ENCODE measurements at places on chromosomes 5 and 9.

- DNase-seq, result no peak
These were observed 16.4 kb downstream of the SLCO4C1 start for GRCh38 chr5:102279711-102280110.

DNA sequence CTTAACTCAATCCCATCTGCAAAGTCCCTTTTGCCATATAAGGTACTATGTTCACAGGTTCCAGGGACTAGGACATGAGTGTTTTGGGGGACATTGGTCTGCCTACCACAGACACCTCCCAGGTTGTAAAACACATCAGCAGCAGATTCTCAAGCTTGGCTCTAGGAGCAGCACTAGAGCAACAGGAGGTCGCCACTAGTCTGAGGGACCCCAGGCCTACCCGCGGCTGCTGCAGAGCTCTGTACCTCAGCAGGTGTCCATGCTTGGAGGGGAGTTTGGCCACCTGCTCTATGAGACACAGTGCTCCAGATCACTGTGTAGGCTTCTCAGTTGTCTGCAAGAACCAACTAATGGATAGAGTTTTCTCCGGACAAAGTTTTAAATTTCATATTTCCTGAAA is 262.2 kb upstream of the ARRDC3 start:
- no peak for DNase-seq

DNA sequence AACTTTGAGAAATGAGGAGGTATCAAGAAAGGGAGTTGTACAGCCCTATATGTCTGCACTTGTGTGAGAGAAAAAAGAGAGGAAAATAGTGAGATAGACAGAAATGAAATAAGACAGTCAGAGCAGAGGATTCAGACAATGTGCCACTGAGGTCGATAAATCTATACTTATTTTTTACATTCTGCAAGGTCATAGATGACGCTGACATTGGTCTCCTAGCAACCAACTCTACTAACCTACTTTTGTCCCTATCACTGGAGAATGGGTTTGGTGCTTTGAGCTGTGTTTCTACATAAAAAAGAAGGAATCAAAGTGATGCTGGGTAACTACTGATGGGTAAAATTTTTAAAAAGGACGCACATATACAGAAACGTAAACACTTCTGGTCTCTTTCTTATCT is 573.3 kb upstream of the RORB start:
- DNase-seq, result no peak

DNA sequence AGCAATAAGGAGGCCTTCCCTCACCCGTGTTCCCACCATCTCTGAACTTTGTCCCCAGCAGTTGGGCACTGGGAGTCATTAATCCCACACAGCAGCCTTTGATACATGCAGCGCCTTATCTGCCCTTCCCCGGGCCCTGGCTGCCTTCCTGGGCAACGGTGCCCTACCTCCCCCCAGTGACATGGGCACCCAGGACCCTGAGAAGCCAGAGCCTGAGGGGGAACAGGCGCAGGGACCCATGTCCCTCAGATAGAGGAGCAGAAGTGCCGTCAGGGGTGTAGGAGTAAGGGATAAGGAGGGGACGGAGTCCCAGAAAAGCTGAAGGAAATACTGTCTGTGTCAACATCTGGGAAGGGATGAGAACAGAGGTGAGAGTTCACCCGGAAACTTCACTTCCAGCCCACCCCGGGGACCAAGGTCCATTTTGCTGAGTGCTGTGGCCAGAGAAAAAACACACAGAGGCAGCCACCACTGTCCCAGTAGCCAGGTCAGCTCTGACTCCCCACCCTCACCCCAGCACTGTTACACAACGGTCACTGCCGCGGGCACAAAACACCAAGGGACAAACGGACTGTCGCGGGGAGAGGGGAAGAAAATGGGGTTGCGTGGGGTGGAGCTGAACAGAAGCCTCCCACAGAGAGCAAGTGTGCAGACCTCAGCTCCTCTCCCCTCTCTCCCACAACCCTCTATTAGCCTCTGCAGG is 3.8 kb downstream of the PCDH1 start:
- no peak for DNase-seq

- no peak for DNase-seq
These were observed 64.2 kb downstream of the FGF18 start for GRCh38 chr5:171483551-171484135.

GRCh38 chr9:110076894-110077725 is 130.8 kb downstream of the C9orf152 start:
- no peak for DNase-seq

DNA sequence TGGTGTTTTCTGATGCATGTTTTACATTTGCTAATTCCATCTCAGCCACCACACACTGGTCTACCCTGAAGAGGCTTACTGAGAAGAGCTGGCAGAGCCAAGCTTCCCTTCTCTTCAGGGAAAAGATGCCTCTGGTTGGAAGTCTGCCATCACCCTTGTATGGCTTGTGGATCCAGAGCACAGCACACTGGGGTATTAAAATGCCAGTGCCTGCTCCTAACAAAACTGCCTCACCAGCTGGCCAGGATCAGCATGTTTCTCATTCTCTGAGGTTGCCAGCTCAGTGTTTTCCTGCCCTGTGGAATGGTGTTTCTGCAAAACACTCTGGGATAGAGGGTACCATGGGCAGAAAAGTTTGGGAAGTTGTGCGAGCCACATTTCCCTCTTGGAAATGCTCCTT is 31.6 kb upstream of the ZNF618 start:
- DNase-seq, result no peak

GRCh38 chr5:120400356-120400755 is 63.7 kb upstream of the PRR16 start:
- no peak for DNase-seq

GRCh38 chr9:93676310-93677047 is 100.1 kb downstream of the PHF2 start:
- DNase-seq, result no peak

- no peak for DNase-seq
These were observed 108.5 kb downstream of the MVB12B start for GRCh38 chr9:126435105-126435504.

GRCh38 chr9:105039175-105039799 is 111.3 kb upstream of the ABCA1 start:
- no peak for DNase-seq

DNA sequence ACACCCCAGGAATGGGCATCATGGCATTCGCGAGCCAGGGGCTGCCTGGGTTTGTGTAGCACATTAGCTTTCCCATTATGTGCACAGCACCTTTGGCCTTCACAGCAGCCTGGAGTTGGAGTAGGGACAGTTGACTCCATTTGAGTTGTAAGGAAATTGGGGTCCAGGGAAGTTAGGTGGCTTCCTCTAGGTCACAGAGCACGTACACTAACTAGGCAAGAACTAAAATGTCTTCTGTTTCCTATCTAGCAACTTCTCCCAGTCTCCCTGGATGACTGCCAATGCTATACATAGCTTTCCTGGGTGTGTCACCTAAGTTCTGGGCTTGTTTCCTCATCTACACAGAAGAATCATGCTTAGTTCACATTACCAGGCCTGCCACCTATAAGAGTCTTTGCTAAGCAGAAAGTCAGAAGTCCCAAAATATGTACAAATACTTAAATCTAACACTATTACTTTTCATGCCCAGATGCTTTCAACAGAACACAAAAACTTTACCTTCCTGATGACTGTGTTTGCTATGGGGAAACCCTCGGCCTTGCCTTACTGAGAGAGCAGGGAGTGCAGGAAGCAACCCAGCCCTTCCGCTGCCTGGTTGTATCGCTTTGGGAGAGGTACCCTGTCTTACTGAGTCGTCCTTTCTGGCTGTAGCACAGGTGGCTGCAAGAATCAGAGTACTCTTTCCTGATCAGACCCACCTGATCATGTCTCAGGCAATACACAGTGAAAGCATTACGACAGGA is 12.0 kb downstream of the MACROH2A1 start:
- no peak for DNase-seq

DNA sequence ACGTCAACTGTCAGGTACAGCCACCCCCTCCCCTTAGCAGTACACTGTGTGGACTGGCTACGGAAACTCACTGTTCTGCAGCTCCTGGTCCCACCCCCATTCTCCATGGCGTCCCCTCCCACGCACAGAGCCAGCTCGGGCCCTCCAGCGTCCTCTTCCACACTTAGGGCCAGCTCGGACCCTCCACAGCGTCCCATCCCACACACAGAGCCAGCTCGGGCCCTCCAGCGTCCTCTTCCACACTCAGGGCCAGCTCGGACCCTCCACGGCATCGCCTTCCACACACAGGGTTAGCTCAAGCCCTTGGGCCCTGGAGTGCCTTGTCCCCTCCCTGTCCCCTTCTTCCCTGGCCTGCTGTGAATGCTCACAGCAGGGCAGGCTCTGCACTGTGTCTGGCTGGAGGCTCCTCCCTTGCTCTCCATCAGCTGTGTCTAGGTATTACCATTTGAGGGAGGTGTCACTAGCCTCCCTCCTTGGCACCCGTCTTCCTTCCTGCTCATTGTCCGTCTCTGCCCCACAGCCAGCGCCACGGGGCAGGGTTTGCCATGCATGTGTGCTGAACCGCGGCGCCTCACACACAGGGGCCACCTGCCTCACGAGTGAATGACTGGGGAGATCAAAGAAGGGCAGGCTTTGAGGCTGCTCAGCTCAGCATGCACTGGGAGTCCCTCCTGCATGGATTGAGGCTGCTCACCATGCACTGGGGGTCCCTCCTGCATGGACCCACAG is 78.5 kb upstream of the CACNA1B start:
- no peak for DNase-seq

DNA sequence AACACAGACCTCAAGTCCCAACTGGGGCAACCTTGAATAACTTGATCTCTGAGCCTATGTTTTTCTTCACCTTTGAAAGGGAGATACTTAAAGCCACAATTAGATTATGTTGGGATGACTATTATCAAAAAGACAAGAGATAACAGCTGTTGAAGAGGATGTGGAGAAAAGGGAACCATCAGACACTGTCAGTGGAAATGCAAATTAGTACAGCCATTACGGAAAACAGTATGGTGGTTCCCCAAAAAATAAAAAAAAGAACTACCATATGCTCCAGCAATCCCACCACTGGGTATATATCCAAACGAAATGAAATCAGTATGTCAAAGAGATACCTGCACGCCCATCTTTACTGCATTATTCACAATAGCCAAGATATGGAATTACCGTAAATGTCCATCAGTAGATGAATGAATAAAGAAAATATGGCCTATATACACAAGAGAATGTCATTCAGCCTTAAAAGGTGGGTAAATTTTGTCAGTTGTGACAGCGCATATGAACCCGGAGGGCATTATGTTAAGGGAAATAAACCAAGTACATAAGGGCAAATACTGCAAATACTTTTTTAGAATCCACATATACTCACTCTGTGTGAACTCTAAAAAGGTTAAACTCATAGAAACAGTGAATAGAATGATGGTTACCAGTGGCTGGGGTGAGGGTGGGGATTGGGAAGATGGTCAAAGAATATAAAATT is 12.7 kb downstream of the FAT2 start:
- DNase-seq, result no peak

DNA sequence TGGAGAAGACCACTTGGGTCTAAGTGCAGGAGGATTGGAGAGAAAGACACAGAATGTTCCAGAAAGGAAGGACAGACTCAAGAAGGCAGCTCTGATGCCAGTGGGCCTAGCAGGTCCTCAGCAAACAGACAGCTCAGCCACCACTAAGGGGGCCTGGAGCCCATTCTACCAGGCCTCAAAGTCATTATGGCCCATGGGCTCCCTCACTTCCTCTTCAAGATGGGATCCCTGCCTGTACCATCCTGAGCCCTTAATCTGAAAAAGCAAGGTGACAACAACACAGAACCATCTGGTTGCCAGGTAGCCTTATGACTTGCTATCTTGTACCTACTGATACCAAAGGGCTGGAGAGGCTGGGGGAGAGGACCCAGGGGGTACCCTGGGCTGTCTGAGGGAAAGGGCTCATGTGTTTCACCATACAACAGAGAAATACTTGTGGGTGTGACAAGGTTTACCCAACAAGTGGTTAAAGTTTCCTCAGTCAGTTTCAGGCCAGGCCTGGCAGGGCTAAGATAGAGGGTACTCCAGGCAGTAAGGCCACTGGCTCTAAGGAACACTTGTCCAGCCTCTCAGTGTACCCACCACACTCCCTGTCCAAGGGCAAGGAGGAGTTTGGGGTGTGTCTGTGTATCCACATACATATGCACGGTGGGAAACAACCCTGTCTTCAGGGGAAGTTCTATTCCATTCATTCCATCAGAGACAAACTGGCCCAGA is 30.7 kb downstream of the TCF7 start:
- DNase-seq, result no peak

- no peak for DNase-seq
These were observed 35.7 kb upstream of the LURAP1L start for GRCh38 chr9:12739014-12739652.

DNA sequence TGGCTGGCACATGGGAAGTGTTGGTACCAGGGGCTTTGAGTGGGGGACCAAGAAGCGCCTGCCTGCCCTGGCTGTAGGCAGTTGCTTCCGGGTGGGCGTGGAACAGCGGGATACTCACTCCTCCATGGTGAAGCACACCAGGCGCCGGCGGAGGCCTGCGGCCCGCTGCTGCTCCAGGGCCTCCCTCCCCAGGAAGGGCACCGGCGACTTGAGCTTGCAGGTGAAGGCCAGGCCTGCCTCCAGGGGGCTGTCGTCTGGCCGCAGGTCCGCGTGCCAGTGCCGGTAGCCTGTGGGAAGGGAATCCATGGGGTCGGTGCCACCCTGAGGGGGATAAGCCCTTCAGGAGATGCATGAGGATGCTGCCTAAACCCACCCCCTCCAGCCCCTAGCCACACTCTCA is 34.3 kb downstream of the DBH start:
- no peak for DNase-seq

GRCh38 chr9:137385061-137385655 is 37.8 kb downstream of the EXD3 start:
- DNase-seq, result no peak

GRCh38 chr5:60540856-60541805 is 158.8 kb downstream of the DEPDC1B start:
- DNase-seq, result no peak

- no peak for DNase-seq
These were observed 144.9 kb downstream of the MYO10 start for GRCh38 chr5:16791036-16791705.

GRCh38 chr5:150148117-150148927 is 7.3 kb downstream of the PDGFRB start:
- no peak for DNase-seq

GRCh38 chr5:137206030-137206715 is 293.0 kb downstream of the SPOCK1 start:
- no peak for DNase-seq

GRCh38 chr9:9395539-9395938 is 1217.3 kb downstream of the PTPRD start:
- DNase-seq, result no peak

GRCh38 chr5:29169886-29170285 is 2023.6 kb upstream of the CDH6 start:
- DNase-seq, result no peak

DNA sequence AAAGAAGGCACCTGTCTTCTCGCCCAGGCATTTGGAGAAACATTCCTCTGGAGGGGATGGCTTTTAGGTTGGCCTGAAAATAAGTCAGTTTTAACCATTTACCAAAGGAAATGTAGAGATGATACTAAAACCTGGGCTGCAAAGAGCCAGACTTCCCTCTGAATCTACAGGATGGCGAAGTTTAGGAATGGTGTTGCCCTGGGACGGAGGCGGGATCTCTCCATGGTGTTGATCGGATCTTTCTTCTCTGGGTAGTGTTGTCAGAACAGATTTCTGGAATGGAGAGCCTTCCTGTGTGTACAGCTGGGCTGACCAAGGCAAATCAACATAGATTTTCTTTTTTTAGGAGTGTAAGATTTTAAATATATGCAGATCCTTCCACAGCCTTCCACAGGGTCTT is 159.2 kb downstream of the PDZD2 start:
- no peak for DNase-seq
